ENCODE measurements at places on chromosomes 5 and 9.
A peak's percentile ranks its signal among the peaks of the same experiment; 100 is the strongest.

DNA sequence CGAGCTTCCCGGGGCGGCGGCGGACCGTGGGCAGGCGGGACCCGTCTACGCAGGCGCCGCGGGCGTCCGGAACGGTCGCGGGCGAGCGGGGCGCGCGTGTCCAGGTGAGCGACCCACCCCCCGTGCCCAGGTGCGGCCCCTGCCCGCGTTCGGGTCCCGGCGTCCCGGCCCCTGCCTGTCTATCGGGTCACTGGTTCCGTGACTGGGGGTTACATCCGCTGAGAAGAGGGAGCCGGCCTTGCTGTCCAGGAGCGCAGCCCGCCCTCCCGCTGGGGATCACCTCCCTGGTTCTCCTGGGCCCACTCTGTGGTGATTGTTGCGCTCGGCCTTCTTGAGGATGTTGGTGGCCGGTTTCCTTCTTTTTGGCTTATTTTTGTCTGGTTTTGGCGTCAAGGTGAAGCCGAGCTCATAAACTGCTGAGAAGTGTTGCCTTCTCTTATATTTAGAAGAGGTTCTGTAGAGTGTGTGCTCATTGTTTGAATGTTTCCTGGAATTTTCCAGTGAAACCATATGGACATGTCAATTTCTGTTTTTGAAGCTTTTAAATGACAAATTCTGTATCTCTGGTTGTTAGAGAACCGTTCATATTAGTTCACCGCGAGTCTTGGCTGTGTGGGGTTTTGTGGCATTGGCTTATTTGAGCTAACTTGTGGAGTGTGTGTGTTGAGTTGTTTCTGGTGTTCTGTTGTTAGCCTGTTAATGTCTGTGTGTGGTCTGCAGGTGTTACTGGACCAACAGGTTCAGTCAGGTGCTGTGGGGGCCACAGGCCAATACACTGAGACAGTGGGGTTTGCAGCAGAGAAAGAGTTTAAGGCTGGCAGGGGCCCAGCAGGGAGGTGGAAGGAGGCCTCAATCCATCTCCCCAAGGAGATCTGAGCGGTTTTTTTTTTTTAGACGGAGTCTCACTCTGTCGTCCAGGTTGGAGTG lies 621 bp downstream of the CEP72 start:
- DNase-seq, result no peak

DNA sequence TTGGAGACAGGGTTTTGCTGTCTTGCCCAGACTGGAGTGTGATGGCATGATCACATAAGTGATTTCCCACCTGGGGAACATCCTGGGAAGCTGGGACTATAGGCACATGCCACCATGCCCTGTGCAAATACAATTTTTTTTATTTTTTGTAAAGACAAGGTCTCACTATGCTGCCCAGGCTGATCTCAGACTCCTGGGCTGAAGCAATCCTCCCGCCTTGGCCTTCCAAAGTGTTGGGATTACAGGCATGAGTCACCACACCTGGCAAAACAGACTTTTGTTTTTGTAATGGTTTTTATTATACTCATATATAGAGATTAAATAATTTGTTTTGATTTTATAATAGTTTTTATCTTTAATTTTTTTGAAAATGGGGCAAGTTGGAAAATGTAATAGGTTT lies 14.7 kb downstream of the DNAJC25 start:
- DNase-seq, result no peak

GRCh38 chr9:20376042-20376441 lies 246.3 kb downstream of the MLLT3 start:
- DNase-seq, result no peak

DNA sequence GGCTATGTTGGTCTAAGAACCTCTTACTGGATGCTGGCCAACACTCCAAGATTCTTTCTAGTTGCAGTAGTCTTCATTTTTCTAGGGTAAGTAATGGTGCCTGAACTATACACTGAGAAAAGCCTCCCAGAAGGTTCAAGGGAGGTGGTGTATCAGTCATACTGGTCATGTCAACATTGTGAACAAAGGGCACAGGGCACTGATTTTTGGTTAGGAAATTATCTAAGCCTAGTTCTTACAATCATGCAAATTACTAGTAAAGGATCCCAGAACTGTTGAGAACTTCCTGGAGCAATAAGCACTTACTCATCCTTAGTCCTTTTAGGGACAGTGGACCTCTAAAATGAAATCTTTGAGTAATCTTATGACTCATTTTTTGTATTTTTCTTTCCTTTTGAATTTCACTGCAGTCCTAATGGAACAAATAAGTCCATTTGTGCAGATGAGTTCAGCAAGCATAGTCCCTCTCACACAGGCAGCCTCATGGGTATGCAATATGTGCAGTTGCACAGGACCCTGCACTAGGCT lies 21.1 kb upstream of the CDC42SE2 start:
- no peak for DNase-seq

DNA sequence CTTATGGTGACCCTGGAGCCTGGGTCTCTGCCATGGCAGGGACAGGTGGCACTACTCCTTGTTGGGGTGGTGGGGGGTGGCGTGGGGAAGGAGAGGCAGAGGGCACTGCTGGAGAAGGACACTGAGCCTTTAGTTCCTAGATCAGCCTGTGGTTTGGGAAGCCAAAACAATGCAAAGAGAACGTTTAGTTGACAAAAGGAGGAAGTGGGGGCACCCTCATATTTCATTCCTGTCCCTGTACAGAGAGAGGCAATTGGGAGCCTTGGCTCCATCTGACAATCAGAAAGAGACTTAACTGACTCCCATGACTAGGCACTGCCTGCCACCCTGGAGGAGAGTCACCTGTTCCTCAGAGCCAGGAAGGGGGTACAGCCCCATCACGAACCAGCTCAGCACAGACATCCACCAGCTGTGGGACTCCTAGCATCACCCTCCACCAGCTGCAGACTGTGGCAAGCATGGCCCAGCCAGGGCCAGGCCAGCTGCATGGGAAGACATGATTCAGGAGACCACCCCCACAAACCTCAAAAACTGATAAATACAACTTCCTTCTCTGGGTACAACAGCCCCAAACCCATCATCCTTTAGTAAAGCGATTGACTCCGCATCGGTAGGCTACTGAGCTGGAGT lies 257.5 kb downstream of the HSPA4 start:
- DNase-seq, result no peak

DNA sequence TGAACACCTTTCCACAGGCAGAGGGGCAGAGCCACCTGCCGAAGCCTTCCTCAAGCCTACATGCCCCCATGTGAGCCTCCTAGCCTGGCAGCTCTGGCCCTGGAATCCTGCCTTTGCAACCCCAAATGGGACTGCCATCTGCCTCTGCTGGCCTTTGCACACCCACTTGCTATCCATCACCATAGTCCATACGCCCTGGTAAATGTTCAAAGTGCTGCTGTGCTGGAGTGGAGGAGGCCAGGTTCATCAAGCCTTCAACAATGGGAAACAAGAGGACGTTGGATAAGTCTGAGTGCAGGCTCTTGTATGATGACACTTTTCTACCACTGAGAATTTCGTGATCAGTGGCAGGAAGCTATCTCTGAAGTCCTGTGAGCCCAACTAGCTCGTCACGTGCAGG lies 159.8 kb downstream of the MED10 start:
- DNase-seq, result no peak

DNA sequence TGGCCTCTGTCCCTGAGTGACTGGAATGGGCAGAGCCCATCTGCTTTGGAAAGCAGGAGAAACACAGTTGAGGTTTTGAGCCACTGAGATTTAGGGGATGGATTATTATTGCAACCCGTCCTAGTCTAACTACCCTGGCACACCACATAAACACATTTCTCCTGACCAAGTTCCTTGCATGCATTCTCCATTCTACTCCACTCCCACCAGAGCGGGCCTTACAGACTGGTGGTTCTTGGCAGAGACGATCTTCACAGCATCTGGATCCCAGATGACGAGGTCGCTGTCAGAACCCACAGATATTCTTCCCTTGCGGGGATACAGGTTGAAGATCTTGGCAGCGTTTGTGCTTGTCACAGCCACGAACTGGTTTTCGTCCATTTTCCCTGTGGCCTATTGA lies 111.0 kb downstream of the DPYSL3 start:
- DNase-seq, result no peak

DNA sequence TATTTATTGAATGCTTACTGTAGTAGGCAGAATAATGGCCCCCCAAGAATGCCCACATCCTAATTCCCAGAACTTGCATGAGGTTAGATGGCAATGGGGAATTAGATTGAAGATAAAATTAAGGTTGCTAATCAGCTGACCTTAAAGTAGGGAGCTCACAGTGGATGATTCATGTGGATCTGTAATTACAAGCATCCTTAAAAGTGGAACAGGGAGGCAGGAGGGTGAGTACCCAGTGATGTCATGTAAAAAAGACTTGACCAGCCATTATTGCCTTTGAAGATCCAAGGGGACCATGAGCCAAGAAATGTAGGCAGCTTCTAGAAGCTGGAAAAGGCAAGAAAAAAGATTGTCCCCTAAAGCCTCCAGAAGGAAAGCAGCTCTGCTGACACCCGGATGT lies 71.4 kb downstream of the GABBR2 start:
- DNase-seq, result no peak

GRCh38 chr5:176735383-176736265 lies 74.7 kb upstream of the UNC5A start:
- no peak for DNase-seq

GRCh38 chr5:121087560-121087959 lies 623.5 kb downstream of the PRR16 start:
- no peak for DNase-seq

GRCh38 chr5:173637340-173637739 lies 20.9 kb upstream of the BOD1 start:
- DNase-seq, result no peak

DNA sequence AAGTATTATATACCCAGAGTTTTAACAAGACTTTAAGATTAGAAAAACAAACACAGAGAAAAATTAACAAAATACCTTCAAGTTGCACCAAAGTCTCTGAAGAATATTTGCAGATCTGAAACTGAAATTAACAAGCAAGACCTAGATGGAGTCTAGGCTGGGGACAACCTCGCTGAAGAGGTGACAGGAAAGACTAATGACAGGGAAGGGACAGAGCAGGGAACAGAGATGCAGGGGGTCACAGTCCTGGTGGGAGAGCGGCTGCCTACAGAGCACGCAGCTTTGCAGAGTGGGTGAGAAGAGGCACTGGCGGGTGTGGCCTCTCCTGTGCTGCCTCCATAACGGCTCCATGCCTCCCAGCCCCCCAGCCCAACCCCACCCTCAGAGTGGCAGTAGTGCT lies 13.5 kb downstream of the RETREG1 start:
- no peak for DNase-seq

- no peak for DNase-seq
These were observed 275.3 kb downstream of the PSAT1 start for GRCh38 chr9:78572266-78572665.

GRCh38 chr5:103612545-103612944 lies 50.0 kb upstream of the NUDT12 start:
- no peak for DNase-seq

- no peak for DNase-seq
These were observed 67.0 kb downstream of the NIPBL start for GRCh38 chr5:36943584-36943983.

GRCh38 chr5:141747152-141748141 lies 65.4 kb upstream of the ARAP3 start:
- DNase-seq, result peak; percentile 57

GRCh38 chr5:52685566-52685965 lies 102.2 kb upstream of the ITGA1 start:
- no peak for DNase-seq

- no peak for DNase-seq
These were observed 63.2 kb downstream of the PAM start for GRCh38 chr5:102818345-102818744.

DNA sequence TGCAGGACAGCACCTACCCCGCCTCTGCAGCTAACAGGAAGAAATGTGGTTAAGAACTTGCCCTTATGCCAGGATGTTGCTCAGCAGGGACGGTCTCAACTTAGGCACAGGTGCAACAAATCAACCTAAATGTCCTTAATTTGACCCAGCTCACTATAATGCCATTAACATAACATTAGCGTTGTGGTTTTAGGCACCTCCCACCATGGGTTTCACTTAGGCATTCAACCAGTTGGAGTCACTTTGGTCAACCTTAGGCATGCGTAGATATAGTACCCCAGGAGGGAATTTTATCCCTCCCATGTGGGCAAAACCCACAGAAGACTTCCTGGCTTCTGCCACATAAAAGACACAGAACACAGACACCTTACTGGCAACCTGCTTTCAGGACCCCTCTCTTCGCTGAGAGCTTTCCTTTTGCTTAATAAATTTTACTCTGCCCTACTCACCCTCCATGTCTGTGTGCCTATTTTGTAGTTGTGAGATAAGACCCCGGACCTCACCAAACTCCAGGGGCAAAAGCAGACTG lies 8.7 kb upstream of the ERAP1 start:
- DNase-seq, result no peak

GRCh38 chr5:108747774-108748400 lies at the start of gene FER:
Gene FER, plus strand, starts transcription at chr5:108747897. Its CDS starts 50,286 bp downstream, at chr5:108798183.
- no peak for DNase-seq

DNA sequence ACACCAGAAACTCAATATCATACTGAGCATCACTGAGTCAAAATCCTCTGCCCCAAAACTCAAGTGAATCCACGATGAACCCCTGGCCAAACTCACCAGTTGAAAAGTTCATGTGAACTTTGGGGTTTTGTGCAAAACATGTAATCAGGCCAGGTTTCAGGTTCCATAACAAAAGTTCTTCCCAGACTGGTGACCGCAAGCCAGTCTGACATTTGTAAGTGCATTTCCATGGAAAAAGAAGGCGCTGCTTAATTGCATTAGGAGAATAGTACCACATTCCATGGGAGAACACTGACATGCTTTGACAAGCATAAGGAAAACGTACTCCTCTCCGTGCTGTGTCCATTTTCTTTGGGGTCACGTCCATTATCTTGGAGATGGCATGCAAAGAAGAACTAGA lies 567.0 kb downstream of the BNC2 start:
- DNase-seq, result no peak
